ENCODE measurements at places on chromosomes 6 and 20. TPM values are rescaled to one million over a fixed set of nuclear protein-coding genes. Genes with fewer than 3 reads are reported as not detected.

Gene COX4I2
- polyA plus RNA-seq = 6.3 TPM

DNA sequence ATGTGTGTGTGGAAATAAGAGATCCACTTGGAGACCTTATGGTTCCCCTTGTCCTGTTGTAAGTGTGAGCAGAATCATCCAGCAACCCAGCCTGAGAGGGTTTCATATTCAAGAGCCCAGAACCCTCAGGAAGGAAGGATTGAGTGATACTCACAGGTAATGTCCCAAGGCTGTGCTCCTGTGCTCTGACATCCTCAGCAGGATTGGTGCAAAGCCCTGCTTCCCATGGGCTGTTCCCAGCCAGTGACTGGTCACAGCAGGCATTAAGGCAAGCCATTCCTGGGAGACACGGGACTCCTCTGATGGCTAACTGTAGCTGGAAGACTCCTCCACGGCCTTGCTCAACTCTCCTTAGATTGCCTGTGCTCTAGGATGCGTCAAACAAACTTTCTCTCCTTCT is 33.8 kb upstream of the HLA-G start:
- no peak for DNase-seq

DNA sequence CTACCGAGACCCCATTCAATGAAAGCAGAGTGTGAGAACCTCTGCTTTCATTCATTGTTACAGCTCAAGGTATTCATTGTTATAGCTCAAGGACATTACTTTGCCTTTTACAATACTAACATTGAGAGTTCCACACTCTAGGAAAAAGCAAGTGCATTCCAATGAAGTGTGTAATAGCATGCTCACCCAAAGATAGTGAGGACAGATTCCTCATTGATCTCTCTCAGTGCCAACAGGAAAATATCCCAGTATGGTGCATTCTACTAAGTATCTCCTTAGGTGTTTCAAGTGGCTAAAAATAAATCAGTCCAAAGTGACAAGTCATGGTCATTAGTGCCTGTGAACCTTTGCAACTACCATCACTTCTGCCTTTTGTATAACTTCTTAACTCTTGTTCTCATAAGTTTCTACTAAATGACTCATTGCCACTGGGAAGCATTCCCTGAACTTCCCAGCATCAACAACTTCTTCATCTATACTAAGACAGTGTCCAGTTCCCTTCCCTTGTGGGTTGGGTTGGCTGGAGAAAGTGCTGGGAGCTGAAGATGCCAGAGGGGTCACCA is 140.7 kb upstream of the STXBP5 start:
- no peak for DNase-seq

GRCh38 chr6:156434049-156434794 is 343.0 kb upstream of the ARID1B start:
- no peak for DNase-seq
